SHP77 (cell line): ENCODE measurements at places on chromosomes 12 and 14.

DNA sequence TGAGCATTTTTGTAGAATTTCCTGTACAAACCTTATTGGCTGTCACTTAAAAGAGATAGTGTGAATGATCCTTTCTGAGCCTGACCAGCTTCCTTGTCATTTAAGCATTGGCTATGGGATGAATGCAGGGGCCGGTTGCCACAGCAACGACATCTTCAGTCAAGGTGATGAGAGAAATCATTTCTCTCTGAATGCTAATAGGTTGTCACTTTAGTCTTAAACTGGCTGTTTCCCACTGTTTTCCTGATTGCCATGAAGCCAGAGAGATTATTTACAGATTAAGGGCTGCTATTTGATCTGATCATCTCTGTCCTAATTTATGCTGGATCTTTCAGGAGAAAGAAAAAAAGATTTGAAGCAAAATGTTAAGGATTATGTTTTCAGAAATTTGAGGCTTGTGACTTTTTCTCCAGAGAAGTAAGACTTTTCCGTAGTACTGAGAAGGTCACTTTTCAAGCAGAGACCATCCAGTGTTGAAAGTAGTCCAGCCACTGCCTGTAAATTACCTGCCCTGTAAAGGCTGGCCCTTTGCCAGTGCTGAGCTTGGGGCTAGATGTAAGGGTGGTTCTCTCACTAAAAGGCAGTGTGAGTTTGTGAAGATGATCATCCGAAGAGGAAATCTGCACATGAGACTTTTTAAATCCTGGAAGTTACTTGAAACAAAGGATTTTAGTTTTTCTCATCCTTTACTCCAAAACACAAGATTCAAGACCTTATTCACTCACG, 235.6 kb downstream of the DACT1 start:
- no peak for DNase-seq

GRCh38 chr12:26298785-26299621, 103.6 kb downstream of the SSPN start:
- DNase-seq = no peak

- DNase-seq = no peak
These were observed 17.8 kb downstream of the TAS2R50 start for GRCh38 chr12:10968765-10969456.

DNA sequence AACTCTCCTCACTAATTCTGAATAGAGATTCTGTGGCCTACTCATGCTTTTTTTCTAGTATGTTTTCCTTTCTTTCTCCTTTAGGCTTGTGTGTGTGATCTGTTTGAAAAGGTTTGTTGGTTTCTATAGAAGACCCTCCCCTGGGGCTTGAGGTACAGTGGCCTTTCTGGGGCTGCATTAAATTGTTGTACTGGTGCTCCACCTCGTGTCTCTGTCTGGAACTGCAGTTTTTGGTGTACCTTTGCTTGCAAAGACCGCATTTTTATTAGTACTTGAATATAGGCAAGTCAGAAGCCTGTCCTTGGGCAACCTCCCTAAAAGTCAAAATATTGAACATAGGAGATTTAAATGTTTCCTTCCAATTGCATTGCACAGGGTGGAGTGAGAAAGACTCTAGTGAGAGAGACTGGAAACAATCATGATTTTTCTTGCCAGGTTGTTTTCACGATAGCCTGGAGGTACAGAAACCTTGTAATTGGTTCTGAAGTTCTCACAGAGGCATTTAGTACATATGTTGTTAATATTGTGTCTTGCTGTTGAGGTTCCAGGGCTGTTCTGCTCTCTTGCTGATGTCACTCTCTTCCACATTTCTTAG, 39.0 kb downstream of the SLCO1B1 start:
- peak; percentile 8 for DNase-seq

DNA sequence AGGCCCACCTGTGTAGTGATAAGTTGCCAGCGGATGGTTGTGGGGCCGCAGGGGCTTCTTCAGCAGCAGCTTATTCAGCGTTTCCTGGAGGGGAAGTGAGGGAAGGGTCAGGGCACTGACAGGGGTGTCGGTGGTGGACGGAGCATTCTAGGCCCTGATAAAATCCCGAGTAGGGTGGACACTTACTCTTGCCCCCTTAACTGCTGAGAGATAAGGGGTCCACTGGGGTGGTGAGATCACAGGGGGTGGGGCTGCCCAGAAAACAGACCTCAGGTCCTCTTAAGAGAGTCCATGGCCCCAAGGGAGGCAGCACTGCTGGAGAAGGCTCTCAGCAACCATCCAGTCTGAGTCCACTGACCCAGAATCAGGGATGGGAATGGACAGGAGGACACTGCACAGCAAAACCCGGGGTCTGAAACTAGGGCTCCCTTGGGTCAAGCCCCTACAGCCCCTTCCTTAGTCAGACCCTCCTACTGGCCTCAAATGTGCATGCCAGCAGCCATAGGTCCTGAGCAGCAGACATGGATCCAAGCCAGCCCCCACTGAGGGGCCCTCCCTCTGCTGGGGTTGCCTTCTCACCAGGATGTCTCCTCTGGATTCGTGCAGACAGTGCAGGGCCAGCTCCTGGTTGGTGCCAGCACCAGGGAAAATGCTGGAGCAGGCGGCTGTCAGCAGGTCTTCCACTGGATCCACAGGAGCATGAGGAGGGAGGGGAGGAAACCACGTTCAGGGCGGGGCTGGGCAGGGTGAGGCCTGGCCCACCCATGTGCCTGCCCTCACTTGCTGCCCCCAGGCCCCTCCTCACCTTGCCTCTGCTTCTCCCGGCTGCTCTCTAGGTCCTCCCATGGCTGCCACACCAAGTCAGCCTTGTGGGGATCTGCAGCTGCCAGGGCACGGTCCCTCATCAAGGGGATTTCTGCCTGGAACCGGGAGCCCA, 12.1 kb upstream of the PNMA1 start:
- no peak for DNase-seq

DNA sequence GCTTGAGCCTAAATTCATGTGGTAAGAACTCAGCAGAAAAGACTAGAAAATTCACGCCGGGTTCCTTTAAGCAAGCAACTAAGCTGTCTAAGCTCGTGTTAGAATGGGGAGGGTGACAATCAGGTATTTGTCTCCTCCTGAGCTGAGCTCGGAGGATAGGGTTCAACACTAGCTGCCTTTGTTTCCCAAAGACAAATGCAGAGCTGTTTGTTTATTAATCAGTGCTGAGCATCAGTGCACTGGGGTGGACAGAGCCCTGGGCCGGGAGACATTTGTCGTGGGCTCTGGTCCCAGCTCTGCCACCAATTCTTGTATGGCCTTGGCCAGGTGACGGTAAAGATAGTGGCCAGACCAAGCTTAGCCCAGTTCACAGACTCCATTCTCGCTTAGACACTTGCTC, 43.7 kb downstream of the DEGS2 start:
- no peak for DNase-seq

DNA sequence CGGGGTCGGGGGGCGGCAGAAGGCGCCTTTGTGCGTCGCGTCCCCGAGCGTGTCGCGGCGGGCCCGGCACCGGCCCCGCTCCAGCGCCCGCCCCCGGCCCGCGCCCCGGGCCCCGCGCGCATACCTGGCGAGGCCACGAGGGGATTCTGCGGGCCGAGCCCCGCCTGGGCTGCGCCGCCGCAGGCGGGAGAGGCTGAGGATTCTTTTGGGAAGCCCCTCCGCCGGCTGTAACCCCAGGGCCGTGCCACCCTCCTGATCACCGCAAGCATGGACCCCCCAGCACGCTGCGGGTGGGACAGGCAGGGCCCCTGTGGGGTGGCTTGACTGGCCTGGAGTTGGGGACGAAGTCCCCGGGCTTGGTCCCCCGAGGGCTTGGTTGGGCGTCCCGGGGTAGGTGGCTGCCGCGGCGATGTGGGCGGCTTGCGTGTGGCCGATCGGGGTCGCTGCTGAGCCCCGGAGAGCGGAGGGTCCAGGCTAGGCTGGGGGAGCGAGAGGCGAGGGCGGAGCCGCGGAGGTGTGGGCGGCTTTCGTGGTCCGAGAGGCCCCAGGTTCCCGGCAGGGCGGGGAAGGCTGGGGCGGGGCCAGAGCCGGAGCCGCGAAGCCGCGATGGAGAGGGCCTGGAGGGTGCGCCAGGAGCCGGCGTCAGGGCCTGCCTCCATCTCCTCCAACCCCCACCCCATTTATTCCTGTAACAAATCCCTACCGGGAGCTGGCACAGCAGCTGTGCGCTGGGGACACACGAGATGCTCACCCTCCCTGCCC, 28.4 kb upstream of the GPR132 start:
- no peak for DNase-seq

DNA sequence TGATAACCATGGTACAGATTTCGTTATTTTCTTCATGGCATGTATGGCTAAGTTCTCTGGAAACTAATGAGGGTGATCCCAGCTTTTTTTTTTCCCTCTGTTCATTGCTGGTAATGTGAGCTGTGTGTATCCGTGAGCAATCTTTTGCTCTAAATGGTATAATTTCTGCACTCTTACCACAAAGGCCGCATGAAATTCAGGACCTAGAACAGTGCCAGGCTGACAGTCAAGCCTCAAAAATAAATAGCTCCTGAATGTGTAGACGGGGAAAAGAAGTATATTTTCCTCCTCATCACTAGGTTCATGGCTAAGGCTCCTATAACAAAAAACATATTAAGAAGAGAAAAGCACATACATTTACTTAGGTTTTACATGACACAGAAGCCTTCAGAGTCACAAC, 140.2 kb upstream of the RMST start:
- no peak for DNase-seq
